ENCODE measurements at places on chromosomes 16 and 17. TPM values are rescaled to one million over a fixed set of nuclear protein-coding genes. Genes with fewer than 3 reads are reported as not detected.
A peak's percentile ranks its signal among the peaks of the same experiment; 100 is the strongest.

DNA sequence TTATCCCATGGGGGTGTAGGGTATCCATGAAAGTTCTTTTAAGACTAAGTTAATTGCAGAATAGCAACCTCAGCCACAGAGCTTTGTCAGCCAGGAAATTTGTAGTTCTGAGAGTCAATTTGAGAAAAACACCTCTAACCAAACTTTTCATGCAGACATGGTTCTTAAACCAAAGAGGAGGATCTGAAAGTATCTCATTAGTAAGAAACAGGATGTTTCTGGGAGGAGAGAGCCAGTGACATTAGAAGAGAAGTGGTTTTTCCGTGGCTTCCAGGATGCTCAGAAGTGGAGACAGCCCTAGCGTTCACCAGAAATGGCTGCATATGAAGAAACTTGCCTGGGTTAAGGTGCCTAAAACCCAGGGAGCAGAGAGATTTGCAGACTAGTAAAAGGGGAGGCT lies 7.9 kb downstream of the GNAO1 start:
- no peak overlapping the region for H3K4me3 ChIP-seq
- H3K27ac ChIP-seq: no peak overlapping the region
- H3K36me3 ChIP-seq: no peaks in the 10 kb centered on the region

DNA sequence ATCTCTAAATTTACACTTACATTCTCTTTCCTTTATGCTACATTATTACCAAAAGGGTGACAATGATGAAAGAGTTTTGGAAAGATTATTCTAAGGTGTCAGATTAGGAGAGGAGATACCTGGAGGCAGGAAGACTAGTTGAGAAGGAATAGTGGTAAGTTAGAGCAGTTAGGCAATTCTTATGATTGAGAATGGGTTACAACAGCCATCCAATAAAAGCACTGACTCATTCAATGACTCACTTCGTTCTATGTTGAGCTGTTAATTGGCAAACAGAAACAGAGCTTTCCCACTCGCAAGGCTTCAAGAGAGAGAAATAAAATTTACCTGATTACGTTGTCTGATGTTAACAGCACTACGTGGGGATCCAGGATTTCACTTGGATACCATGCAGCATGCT lies 5.8 kb downstream of the NUP88 start:
- DNase-seq: peak; percentile 93
- no peak overlapping the region for H3K27ac ChIP-seq

DNA sequence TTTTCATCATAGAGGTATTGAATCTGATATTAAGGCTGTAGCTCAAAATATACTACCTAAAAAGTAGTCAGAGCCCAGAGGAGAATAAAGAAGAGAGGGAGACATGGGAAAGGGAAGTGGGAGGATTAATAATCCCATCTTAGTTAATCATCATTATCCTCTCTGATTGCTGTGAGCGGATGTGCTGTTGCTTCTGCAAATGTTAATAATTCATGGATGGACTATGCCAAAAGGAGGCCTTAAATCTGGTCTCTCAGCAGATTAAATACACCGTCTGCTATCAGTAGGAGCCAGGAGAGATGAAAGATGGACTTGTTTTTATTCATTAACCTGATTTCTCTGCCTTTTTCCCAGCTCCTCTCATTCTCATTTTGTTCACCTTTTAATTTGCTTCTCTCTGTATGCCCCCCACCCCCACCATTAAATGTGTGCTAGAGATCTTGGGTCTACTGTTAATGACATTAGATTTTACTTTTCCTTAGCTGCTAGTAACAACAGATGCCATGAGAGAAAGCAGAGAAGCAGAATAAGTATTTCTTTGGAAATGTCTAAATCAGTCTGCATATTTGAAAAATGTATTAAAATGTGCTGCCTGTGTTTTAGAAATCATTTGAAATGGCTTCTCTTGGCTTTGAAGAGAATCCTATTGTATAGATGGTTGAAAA lies 44.2 kb downstream of the NUP93 start:
- no peak overlapping the region for H3K27ac ChIP-seq

GRCh38 chr17:8825802-8826201 lies 26.6 kb upstream of the MFSD6L start:
- H3K36me3 ChIP-seq: no peaks in the 10 kb centered on the region
- no peak overlapping the region for H3K4me3 ChIP-seq
- no peaks in the 10 kb centered on the region for H3K4me1 ChIP-seq
- H3K27ac ChIP-seq: no peak overlapping the region

Gene CDRT4
- total RNA-seq: 0.77 TPM

Gene CD300LG
- not detected for total RNA-seq

- no peaks in the 10 kb centered on the region for H3K27me3 ChIP-seq
- no peaks in the 10 kb centered on the region for H3K36me3 ChIP-seq
- DNase-seq: no peak
- no peak overlapping the region for H3K27ac ChIP-seq
- no peak overlapping the region for H3K4me3 ChIP-seq
These were observed 90.2 kb downstream of the MARCHF10 start for GRCh38 chr17:62717889-62718288.

DNA sequence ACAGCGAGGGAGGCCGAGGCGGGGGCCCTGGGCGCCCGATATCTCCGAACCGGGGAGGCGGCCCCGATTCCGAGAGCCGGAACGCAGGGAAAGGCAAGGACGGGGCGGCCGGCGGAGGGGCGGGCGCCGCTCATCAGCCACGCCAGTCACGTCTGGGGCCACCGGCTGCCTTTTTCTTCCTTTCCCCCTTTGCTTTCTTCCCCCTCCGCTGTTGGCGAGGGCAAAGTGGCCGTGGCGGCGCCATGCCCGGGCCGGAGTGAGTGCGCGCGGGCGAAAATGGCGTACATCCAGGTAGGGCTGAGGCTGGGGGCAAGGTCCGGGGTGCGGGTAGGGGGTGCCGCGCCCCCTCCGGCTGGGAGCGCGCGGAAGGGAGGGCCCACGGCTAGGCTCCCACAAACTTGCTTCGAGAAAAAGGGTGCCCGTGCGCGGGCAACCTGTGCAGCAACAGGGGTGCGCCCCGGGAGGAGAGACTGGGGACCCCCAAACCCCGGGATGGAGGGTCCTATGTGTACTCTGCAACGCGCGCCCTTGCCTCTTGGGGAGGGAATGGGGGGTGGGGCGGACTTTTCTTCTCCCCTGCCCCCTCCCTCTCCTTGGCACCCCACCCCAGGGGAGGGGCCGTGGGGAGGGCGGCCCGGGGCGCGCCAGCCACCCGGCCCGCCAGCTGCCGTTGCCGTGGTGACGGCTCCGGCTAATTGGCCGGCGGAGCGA lies 486 bp downstream of the SYT17 start:
- H3K4me1 ChIP-seq: no peaks in the 10 kb centered on the region
- H3K27me3 ChIP-seq: peaks cover 28% of the 10 kb centered on the region
- no peak overlapping the region for H3K27ac ChIP-seq
- DNase-seq: no peak
- no peak overlapping the region for H3K4me3 ChIP-seq

- peaks cover 8% of the 10 kb centered on the region for H3K4me1 ChIP-seq
- H3K27ac ChIP-seq: peak within 1 kb of the TSS; percentile 27
- DNase-seq: peak; percentile 62
- H3K36me3 ChIP-seq: no peaks in the 10 kb centered on the region
- H3K4me3 ChIP-seq: peak within 1 kb of the TSS; percentile 55
These were observed at the start of gene CPNE2 for GRCh38 chr16:57091975-57092785. CPNE2 (plus strand) TSS chr16:57092583; CDS start chr16:57110743, 18,160 bp downstream.

DNA sequence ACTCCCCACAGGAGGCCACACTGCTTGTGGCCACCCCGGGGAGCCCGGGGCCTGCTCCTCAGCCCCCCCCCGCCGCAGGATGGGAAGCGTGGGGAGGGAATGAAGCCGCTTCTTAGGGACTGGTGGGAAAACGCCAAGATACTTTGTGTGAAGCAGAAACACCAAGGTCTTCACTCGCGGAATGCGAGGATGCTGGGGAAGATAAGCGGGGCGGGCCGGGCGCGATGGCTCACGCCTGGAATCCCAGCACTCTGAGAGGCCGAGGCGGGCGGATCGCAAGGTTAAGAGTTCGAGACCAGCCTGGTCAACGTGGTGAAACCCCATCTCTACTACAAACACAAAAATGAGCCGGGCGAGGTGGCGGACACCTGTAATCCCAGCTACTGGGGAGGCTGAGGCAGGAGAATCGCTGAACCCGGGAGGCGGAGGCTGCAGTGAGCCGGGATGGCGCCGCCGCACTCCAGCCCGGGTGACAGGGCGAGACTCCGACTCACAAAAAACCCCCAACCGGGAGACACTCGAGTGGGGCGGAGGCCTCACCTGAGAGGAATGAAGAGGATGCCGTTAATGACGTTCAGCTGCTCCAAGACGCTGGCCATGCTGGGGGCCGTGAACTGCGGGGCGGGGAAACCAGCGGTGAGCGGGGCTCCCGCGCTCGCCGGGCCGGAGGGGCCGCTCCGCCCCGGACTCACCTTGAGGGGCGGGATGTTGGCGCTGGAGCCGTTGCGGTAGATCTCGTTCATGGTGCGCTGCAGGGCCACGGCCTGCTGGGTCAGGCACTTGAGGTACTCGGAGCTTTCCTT lies 20.3 kb downstream of the CLUH start:
- no peak overlapping the region for H3K4me3 ChIP-seq
- no peak overlapping the region for H3K27ac ChIP-seq
- H3K4me1 ChIP-seq: peaks cover 7% of the 10 kb centered on the region
- no peak for DNase-seq
- peaks cover 15% of the 10 kb centered on the region for H3K36me3 ChIP-seq

DNA sequence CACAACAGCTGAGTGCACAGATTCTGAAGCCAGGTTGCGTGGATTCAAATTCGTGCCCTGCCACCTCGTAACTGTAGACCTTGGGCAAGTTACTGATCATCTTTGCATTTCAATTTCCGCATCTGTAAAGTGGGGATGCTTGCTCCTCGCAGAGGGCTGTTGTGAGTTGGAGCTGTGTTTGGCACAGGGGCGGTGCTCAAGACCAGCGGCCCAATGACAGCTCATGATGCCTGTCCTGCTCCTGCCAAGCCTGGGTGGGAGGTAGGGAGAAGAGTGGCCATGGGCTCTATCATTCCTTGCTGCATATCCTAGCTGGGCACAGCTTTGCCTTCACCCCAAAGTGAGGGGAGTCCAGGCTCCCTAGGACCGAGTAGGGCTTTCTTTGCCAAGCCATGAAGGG lies 12.6 kb downstream of the NXPH3 start:
- no peak overlapping the region for H3K4me3 ChIP-seq
- no peaks in the 10 kb centered on the region for H3K36me3 ChIP-seq
- H3K27me3 ChIP-seq: no peaks in the 10 kb centered on the region

DNA sequence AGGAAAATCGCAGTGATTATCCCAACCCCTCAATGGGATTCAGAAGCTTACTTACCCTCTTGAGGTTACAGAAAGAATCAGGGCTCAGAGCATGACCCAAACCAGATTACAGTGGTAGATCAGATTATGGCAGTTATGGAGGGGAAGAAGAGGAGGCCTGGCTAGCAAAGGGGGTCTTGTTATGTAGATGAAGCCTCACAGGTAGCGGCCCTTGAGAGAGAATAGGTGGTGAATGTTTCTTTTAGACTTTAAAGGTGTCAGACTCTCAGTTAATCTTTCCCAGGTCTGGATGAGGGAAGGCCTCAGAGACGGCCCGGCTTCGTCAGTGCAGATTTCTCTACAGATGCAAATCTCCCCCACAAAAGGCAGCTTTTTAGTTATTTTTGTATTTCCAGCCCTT lies 15.6 kb downstream of the RNF112 start:
- H3K4me3 ChIP-seq: no peak overlapping the region
- H3K27me3 ChIP-seq: no peaks in the 10 kb centered on the region
- H3K27ac ChIP-seq: no peak overlapping the region
- no peaks in the 10 kb centered on the region for H3K4me1 ChIP-seq
- no peak for DNase-seq

DNA sequence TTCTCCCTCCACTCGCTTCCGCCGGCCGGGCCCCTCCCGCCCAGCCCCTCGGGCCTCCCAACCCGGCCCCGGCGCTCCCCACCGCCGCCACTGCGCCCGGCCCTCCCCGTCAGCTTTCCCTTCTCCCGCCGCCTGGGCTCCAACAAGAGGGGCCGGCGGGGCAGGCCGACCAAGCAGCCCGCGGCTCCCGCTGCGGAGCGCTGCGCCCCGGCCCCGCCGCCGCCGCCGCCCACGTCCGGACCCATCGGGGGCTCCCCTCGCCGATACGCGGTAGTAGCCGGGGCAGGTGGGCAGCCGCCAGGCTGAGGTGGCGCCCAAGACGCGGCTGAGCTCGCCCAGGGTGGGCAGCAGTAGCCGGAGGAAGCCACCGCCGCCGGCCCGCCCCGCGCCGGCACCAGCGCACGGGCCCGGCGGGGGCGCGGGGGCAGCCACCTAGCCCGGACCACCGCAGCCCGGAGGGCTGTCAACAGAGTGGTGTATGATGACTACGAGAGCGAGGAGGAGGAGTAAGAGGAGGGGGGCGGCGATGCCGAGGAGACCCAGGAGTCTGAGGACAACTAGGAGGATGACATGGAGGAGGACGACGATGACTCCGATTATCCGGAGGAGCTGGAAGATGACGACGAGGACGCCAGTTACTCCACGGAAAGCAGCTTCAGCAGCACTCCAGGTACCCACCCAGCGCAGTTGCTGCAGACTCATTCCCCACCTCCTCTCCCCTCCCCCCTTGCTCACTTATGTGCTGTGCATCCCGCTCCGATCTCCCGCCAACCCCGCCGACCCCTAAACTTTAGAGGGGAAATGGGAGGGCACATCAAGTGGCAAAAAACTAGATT lies 498 bp downstream of the LRRC37B start:
- no peaks in the 10 kb centered on the region for H3K36me3 ChIP-seq
- peak overlapping the region; percentile 47 for H3K27ac ChIP-seq
- H3K27me3 ChIP-seq: no peaks in the 10 kb centered on the region

DNA sequence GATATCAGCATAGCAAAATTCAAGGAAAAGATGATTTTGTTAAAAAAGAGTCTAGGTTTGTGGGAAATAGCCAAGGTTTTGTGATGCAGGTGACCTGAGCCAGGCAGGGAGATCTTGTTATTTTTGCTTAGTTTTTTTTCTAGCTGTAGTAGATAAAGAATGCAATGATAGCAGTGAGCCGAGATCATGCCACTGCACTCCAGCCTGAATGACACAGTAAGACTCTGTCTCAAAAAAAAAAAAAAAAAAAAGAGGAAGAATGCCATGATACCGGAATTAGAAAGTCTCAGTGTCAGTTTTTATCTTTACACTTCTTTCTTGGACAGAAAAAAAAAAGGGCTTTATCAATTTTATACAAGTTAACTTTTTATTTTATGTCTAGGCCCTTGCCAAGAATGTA lies 27.5 kb downstream of the TMEM238L start:
- no peaks in the 10 kb centered on the region for H3K4me1 ChIP-seq
- no peak overlapping the region for H3K27ac ChIP-seq
- DNase-seq: no peak
- no peaks in the 10 kb centered on the region for H3K36me3 ChIP-seq
- H3K27me3 ChIP-seq: no peaks in the 10 kb centered on the region

- H3K27me3 ChIP-seq: peaks cover 15% of the 10 kb centered on the region
- H3K36me3 ChIP-seq: no peaks in the 10 kb centered on the region
- H3K27ac ChIP-seq: no peak within 1 kb of the TSS
- H3K4me3 ChIP-seq: peak within 1 kb of the TSS; percentile 9
- peaks cover 8% of the 10 kb centered on the region for H3K4me1 ChIP-seq
These were observed at the start of gene PPL for GRCh38 chr16:4936991-4937781. PPL (minus strand) TSS chr16:4937148; CDS start chr16:4937045, 103 bp downstream.

DNA sequence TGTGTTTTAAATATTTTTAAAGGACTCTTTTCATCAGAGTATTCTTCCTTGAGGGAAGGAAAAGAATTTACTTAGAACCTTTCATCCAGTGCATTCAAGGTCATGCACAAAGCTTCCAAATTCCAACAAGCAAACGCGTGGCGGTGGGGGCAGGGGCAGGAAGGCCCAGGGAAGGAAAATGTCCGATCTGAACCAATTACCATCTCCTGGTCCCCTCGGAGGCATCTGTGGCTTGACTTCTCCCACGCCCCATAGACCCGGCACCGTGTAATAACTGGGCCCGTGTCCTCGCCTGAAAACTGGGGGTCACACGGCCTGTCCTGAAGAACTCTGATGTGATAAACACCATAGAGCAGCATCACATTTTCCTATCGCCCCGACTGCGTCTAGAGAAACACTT lies 18.3 kb downstream of the MEAK7 start:
- H3K36me3 ChIP-seq: peaks cover 19% of the 10 kb centered on the region
- no peak overlapping the region for H3K27ac ChIP-seq
- no peaks in the 10 kb centered on the region for H3K27me3 ChIP-seq
- H3K4me1 ChIP-seq: no peaks in the 10 kb centered on the region
- no peak overlapping the region for H3K4me3 ChIP-seq
